ENCODE measurements at places on chromosomes 12 and 14.
A peak's percentile ranks its signal among the peaks of the same experiment; 100 is the strongest.

DNA sequence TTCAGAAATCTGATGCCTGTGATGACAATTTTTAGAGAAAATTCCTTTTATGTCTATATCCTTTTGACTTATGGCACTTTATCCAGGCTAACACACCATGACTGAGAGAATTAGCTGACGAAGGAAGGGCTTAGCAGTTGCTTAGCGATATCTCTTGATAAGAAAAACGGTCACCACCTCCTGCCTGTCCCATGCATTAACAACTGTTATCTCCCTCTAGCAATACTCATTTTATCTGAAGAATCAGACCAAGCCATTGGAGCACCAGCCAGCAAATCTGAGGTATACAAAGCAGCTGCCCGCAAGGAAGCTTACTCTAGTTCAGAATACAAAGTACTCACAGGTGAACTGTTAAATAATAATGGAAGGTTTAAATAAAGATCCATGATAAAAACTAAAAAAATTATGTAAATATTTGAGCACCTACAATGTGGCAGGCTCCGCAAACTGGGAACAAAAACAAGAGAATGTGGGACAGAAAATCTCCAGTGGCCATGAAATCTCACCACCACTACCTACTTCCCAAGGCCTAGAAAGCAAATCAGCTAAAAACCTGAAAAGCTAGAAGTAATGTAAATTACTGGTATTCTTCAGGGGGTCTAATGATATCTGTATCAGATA is 24.3 kb downstream of the PPM1H start:
- DNase-seq = no peak

GRCh38 chr12:116152268-116152667 is 125.2 kb downstream of the MED13L start:
- DNase-seq = no peak

DNA sequence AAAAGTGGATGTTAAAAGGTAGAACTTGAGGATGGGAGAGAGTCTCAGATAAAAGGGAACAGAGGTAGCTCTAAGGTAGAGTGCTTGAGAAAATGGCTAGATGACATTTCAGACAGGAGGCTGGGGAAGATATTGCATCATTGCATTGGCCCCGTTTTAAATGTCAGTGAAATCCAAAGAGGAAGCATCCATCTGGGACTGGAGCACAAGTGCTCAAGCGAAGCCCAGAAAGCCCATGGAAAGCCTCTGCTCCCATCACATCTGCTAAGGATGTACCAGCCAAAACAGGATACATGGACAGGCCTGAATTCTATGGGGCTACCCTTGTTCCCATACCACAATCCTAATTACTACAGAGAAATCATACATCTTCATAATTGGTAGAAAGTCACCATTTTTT is 581.5 kb upstream of the TMEM132C start:
- DNase-seq = no peak

DNA sequence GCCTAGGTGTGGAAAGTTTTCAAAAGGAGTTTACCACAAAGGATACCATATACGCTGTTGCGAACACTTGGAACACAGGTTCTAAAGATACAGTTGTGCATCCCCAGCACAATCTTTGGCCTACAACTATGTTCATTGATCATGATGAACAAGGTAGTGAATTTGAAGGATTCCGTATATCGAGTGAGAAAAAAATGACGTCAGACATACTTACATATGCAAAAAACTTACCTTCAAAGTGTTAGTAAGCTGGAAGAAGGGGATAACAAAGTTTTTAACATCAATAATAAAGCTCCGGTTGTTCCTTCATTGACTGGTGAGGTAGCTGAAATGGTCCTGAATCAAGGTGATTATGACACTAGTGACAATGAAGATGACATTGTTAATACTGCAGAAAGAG is 133.9 kb upstream of the PDE3A start:
- no peak for DNase-seq

DNA sequence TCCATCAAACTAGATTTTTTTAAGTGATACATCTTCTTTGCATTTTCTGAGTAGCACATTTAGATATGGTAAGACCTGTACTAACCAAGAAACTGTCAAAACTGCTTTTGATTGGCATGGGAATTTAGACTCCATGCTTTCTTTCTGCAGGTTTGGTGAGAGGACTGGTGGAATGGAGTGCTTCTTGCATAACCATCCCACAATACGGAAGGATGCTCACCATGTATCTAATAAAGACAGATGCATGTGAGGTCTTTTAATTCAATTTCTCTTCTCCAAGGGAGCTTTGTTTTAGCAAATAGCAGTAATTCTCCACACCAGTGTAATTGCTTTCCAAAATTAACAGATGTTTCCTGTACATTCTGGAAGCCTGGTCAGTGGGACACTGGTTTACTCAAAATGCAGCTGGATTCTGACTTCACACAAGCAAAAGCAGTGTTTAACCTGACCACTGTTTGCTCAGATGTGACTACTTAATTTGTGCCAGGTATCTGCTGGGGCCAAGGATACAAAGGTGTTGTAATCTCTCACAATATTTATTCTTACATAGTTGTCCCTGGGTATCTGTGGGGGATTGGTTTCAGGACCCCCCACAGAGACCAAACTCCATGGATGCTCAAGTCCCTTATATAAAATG is 26.1 kb downstream of the FGD6 start:
- DNase-seq = no peak

DNA sequence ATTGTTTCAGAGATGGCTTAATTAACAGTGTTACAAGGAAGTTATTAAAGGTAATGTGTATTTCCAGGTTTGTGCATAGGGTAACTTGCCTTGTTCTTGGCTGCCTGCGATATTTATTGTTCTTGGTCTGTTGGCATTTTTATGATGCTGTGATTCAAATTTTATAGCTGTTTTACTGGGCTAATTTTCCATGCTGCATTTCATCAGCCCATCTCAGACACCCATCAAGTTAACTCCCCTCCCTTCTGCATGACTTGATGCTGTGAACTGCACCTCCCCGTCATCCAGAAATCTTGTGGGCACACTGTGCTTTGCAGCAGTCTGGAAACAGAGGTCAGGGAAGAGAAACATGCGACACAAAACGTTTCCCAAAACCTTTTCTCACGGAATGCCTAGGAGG is 1049.2 kb downstream of the AACS start:
- DNase-seq = peak; percentile 11

DNA sequence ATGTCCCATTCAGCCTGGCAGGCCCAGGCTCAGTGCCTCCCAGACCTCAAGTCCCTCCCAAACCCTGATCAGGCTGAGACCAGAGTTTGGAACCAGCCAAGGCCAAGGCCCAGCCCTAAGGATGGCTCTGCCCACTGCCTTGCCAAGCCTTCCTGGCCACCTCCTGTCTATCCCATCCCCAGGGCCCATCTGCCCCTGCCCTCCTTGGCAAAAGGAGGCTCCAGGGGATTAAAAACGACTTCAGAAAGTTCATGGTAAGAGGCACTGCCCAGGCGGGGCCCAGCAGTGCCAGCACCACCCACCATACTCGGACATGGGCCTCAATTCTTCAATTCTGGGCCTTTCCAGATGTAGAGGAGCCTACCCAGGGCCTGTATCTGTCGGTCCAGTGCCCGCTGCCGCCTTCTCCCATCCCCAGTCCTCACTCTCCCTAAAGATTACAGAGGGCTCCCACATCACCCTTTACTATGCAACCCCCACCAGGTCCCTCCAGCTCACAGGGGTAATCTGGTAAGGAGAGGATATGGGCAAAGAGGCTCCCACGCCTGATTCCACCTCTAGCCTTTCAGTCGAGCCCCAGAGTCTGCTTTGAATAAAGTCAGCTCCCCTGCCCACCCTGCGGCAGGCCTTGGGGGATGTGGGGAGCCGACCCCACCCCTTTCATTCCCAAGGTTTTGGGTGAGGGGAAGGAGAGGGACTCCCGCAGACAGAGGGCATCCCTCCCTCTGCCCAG is 932 bp downstream of the ADCY6 start:
- DNase-seq = no peak

- peak; percentile 76 for DNase-seq
Observed at GRCh38 chr12:7108796-7109571, at the start of gene C1RL. Gene C1RL, minus strand, starts transcription at chr12:7109214. Its CDS starts 34 bp downstream, at chr12:7109180.

- DNase-seq = no peak
Observed at GRCh38 chr12:14982991-14983390, 10.1 kb downstream of the PDE6H start.

DNA sequence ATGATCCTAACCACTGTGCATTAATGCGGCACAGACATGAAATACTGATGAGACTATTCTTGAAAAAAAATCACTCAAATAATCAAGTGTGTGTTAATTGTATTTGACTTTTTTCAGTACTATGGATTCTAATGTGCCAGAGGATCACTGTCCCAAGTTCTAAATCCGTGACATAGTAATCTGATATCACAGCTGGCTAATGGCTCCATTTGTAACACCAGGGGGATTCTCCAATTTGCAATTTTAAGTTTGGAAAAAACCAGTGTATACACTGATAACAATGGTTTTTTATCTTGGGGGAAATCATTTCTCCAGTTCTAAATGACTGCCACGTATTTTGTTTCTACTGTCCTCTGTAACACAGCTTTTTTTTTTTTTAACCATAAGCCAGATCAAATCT is 33.0 kb downstream of the MPHOSPH9 start:
- no peak for DNase-seq

GRCh38 chr12:74418573-74418972 is 119.1 kb upstream of the ATXN7L3B start:
- no peak for DNase-seq
